CD4-positive, alpha-beta T cell treated with Interleukin-1 beta for 1 hour (primary cell): ENCODE measurements at places on chromosomes 12 and 14.
A peak's percentile ranks its signal among the peaks of the same experiment; 100 is the strongest.

GRCh38 chr12:78938341-78939084, 73.9 kb downstream of the SYT1 start:
- DNase-seq = no peak

- DNase-seq = no peak
Observed at GRCh38 chr12:48027183-48028002, 23.1 kb upstream of the COL2A1 start.

- no peak for DNase-seq
Observed at GRCh38 chr14:41498959-41499358, 107.7 kb upstream of the LRFN5 start.

GRCh38 chr14:97655169-97655948, 858.2 kb downstream of the VRK1 start:
- DNase-seq = no peak

- no peak for DNase-seq
Observed at GRCh38 chr14:57086271-57087162, 182.2 kb downstream of the EXOC5 start.

DNA sequence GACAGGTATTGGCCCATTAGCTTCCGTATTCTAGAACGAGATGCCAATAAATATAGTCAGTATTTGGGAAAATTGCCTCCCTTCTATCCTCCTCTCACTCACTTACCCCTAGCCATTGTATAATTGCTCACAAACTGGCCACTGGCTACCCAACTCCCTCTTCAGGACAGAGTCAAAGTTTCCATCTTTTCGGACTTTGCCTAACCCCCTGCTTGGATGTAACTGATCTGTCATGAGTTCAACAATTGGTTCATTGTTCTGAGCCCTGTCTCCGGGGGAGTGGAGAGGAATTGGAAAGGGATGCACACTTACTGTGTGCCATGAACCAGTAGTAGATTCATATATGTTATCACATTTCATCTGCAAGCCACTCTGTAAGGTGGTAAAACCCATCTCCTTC, 12.2 kb downstream of the MYRFL start:
- no peak for DNase-seq

- DNase-seq = no peak
Observed at GRCh38 chr12:77001276-77001675, 64.1 kb downstream of the E2F7 start.

GRCh38 chr14:105065280-105066228, at the start of gene GPR132:
Gene GPR132 (minus strand): TSS chr14:105065430. CDS start chr14:105055420, 10,010 bp downstream.
- DNase-seq = peak; percentile 96

GRCh38 chr14:72559669-72560255, 334.1 kb downstream of the DPF3 start:
- DNase-seq = no peak

- DNase-seq = peak; percentile 52
Observed at GRCh38 chr12:93441081-93441616, 598 bp downstream of the UBE2N start.

DNA sequence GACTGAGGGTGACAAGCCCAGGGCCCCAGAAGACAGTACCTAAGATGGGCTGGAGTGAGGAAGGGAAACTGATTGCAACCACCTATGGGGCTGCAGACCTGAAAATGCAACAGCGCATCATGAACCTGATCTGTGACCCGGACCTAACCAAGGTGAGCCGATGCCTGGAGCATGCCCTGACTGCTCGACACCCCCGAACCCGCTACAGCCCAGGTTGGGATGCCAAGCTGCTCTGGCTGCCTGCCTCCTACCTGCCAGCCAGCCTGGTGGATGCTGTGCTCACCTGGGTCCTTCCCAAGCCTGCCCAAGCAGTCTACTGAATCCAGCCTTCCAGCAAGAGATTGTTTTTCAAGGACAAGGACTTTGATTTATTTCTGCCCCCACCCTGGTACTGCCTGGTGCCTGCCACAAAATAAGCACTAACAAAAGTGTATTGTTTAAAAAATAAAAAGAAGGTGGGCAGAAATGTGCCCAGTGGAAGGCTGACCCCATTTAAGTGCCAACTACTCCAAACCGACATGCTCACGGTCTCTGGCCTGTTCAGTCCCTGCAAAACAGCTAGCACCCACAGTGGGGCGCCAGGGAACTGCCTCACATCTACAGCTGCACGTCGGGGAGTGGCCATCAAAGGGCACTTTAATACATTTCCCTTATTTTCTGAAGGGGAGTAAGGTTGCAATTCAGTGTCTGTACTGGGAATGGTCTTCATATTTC, 4.2 kb downstream of the RDH5 start:
- DNase-seq = peak; percentile 75

GRCh38 chr12:121050725-121051124, 11.7 kb upstream of the OASL start:
- DNase-seq = no peak

GRCh38 chr12:48105321-48105866, 485 bp downstream of the SENP1 start:
- DNase-seq = peak; percentile 66

DNA sequence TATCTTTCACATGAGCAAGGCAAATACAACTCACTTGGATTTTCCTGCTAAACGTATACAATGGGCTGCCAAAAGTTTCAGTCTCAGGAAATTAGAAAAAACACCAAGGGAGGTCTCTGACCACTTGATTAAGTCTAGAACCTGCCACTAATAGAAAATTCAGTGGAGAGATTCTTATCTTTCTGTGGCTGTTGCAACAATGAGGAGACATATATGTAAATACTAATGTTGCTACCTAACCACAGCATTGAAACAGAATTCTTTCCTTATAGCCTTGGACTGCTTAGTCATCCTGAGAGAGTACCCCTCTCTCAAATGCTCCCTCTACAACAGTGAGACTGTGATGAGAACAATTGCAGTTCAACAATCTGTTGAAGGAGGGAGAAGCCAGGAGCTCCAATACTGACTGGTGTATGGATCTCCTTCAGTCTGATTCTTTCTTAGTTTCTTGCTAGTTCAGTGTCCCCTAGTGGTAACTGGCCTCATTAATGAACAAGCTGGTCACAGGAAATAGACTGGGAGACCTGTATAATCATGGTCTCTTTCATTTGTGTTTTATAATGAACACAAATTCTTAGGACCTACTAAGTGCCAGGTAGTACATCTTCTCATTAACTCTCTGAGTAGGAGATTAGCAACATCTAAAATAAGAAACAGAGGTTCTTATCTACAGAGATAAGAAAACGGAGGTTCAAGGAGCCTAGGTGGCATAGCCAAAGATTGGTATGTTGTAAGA, 164.5 kb downstream of the SLC38A4 start:
- DNase-seq = peak; percentile 57

GRCh38 chr12:1795785-1796514, 24.4 kb upstream of the LRTM2 start:
- peak; percentile 95 for DNase-seq

GRCh38 chr14:76490735-76491134, 114.8 kb downstream of the ESRRB start:
- no peak for DNase-seq

DNA sequence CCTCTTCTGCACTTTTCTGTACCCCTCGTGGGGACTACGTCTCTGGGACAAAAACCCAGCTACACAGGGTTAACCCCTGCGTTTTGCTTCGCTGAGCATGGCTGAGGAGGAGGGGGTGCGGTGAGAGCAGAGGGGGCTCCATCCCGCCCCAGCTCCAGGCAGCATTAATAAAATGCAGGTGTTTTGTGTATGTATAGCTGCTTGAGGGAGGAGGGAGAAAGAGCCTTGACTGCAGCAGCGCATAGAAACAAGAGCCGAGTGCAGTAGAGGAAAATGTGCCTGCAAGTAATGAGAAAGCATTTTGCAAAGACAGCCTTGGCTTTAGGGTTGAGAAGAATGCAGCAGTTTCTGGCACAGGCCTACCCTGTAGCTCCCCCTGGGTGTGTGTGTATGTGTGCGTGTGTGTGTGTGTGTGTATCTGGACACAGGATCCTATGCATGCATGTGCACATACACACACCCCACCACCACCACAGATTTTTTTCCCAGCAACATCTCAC, 103.9 kb downstream of the ZFP36L1 start:
- DNase-seq = no peak

DNA sequence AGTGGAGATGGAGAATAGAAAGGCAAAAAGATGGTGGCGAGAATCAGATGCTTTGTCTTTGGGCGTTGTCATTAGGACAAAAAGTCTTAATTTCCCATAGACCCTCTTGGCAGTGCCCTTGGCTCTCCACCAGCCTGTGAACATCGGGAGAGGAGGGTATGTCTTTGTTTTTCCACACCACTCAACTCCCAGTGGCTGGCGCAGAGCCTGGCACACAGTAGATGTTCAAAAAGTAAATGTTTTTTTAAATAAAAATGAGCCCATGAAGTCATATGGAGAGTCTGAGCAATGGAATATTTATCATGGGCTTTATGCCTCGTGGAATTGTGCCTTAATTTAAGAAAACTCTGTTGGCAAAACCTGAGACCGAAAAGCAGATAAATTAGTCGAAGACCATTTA, 90.4 kb downstream of the SRGAP1 start:
- no peak for DNase-seq

GRCh38 chr12:131607658-131608447, 103.0 kb upstream of the SFSWAP start:
- DNase-seq = no peak

GRCh38 chr12:11711651-11712327, 62.3 kb downstream of the ETV6 start:
- DNase-seq = no peak

GRCh38 chr12:132899033-132899432, 11.6 kb upstream of the CHFR start:
- DNase-seq = no peak

GRCh38 chr14:51609955-51610283, 41.8 kb upstream of the FRMD6 start:
- no peak for DNase-seq

DNA sequence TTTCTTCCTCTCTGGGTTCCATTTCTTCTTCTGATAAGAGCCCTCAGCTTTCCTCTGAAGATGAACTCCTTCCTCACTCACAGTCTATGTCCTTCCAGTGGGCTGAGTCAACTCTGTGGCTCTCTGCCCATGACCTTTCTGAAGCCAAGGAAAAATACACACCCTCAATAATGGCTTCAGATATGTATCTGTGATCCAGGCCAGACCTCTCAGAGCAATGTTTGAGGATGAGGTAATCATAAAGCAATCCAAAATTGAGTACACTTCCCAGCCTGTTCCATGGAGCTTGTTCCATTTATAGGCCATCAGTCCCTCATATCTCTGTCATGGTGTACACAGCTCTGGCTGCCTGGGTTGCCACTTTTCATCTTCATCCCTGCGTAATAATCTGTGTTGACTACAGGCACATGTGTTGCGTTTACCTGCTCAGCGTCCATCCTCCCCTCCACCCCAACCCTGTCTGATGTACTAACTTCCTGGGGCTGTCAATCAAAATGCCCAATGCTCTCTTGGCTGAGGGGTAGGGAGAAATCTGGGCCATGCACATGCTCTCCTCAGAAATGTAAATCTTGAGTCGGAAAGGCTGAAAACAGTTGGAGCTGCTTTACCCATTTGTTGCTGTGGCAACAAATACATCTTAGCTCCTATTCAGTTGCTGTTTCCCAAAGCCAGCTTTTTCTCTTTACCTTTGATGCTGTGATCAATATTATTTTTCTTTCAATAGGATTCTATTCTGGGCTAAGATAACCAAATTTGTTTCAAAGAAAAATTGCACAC, 377.8 kb upstream of the TMEM132C start:
- no peak for DNase-seq

- DNase-seq = no peak
Observed at GRCh38 chr12:106063826-106064720, 74.7 kb downstream of the NUAK1 start.

GRCh38 chr12:131115766-131116467, 162.2 kb downstream of the ADGRD1 start:
- no peak for DNase-seq

GRCh38 chr14:69701857-69702256, 65.1 kb upstream of the SRSF5 start:
- no peak for DNase-seq

DNA sequence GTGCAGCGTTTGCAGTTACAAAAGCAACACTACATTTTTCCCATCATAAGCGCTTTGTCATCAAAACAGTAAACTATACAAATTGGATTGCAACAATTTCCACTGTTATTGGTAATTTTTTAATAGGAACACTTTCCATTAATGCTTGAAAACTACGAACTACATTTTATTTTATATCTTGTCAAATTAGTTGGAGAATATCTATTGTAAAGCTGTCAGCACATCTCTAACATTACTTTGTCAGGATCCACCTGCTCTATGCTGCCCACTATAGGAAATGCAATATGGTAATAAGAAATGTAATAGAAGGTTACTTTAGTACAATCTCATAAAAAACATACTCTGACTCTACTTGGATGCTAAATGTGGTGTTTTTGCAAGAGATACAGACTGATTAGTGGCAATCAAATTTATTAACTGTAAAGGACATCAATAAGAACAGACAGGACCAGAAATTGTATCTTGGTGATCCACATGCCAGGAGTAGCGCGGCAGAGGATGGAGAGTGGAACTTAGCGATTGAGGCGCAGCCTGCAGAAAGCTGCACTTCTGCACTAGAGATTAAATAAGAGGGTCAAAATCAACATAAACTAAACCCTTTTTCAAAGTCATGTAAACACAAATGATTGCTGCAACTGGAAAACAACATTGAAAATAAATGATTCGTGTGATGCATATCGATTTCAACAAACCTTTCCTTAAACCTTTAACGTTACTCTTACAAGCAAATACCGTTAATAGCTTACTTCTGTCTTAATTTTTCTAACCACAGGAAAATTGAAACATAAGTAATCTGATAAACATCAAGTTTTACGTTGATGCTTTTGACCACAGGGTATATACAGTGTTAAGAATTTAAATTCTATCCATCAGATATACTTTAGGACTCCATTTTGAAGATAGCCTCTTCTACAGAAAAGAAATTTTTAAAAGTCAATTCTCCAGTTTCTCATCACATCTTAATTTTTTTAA, 3.6 kb upstream of the ARID2 start:
- DNase-seq = peak; percentile 17

DNA sequence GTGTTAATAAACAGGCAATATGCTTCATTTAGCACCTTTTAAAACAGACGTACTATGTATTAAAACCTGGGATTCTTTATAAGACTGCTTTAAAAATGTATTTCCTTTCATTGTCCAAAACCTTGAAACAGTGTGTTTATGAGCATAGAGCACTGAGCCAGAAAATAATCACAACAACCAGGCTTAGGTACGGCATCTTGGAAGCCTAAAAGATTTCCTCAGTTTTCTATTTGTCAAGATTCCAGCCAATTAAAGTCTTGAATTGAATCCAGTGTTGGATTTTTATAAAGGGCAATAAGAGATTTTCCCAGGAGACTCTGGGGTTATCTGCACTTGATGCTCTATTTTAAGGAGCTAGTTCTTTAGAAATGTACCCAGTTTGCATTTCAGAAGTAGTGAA, 80.3 kb downstream of the GRIP1 start:
- no peak for DNase-seq

DNA sequence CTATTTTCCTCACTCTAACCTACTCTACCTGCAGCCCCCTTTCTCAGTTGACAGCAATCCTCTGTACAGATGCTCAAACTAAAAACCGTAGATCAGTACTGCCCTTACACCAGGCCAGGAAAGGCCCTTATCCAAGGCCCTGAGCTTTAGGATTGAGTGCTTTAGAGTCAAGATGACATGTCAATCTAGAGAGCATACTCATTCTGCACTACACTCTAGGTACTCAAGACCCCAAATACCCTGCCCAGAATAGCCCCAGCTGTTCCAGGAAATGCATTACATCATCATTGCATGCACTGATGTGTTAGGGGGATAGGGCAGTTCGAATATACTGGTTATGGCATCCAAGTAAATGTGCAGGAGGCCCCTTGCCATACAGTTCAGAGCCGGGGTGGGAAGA, 3.5 kb upstream of the PHLDA1 start:
- DNase-seq = no peak

- no peak for DNase-seq
Observed at GRCh38 chr12:7501031-7501588, 2.5 kb downstream of the CD163 start.
